DMS 273 treated with DMSO at 0.1 percent for 48 hours (cell line): ENCODE measurements at places on chromosomes 3 and 15.

- DNase-seq, result no peak
These were observed 99.8 kb downstream of the MEGF11 start for GRCh38 chr15:66153549-66154415.

- DNase-seq, result no peak
These were observed 1.3 kb downstream of the SPSB4 start for GRCh38 chr3:141052201-141053069.

- no peak for DNase-seq
These were observed 62.1 kb downstream of the RASGRF1 start for GRCh38 chr15:79028411-79028964.

DNA sequence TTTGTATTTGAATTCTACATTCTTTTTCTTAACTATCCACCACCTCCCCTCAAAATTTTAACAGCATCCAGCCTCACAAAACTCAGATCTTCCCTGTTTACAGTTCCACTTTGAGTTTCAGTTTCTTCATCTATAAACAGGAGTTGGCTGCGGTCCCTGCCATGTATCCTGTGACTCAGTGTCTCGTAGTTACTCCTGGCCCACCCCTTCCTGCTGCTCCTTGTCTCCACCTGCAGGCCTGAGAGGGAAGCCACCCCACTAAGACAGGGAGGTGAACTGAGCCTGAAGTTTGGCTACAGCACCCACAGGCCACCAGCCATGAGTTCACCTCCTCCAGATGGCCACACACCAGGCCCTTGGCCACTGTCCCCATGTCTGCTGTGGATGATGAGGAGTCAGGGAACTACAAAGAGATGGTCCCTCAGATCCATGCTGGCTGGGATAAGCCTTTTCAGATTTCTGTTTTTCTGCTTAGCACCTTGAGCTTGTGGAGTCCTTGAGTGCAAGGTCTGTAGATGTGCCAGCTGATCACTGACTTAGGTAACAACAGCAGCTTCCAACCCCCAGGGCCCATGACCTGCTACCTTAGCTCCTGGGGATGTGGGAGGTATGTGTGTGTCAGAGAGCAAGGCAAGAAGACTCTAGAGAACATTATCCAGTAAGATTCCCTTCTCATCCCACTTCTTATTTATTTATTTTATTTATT, 37.5 kb downstream of the CD86 start:
- DNase-seq, result no peak

GRCh38 chr3:23468203-23468602, 265.1 kb downstream of the UBE2E2 start:
- DNase-seq, result no peak

- no peak for DNase-seq
These were observed 55.4 kb downstream of the BOC start for GRCh38 chr3:113266738-113267137.

DNA sequence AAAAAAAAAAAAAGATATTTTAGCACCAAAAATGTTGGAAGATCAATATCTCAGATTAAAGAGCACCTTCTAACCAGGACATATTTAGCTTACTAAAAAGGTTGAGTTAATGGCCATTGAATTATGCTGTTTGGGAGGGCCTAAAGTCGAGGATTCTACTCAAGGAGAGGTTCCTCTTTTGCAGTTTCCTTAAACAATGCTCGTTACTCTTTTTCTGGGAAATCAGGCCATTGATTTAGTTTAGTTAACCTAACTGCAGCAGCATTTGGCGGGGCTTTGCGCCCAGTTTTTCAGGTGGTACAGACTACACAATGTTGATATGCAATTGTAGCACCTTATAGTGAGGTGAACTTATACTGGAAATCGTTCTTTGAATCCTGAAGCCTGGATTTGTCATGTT, 6.8 kb downstream of the ABHD2 start:
- DNase-seq, result no peak

GRCh38 chr3:73498764-73499622, 125.7 kb downstream of the PDZRN3 start:
- DNase-seq, result no peak

- no peak for DNase-seq
These were observed 99.6 kb downstream of the ABI3BP start for GRCh38 chr3:100893590-100893989.

- no peak for DNase-seq
These were observed 648.9 kb upstream of the ALCAM start for GRCh38 chr3:104717828-104718196.
